ENCODE measurements at places on chromosomes 12 and 14.
A peak's percentile ranks its signal among the peaks of the same experiment; 100 is the strongest.

- peaks cover 6% of the 10 kb centered on the region for H3K36me3 ChIP-seq
- peaks cover 17% of the 10 kb centered on the region for H3K4me1 ChIP-seq
- no peak within 1 kb of the TSS for H3K27ac ChIP-seq
- peak; percentile 70 for DNase-seq
- peak within 1 kb of the TSS; percentile 82 for H3K4me3 ChIP-seq
- H3K27me3 ChIP-seq, result peaks cover 51% of the 10 kb centered on the region
These were observed at the start of gene LRP1 for GRCh38 chr12:57127726-57128518. LRP1 (plus strand) TSS chr12:57128483; CDS start chr12:57128965, 482 bp downstream.

DNA sequence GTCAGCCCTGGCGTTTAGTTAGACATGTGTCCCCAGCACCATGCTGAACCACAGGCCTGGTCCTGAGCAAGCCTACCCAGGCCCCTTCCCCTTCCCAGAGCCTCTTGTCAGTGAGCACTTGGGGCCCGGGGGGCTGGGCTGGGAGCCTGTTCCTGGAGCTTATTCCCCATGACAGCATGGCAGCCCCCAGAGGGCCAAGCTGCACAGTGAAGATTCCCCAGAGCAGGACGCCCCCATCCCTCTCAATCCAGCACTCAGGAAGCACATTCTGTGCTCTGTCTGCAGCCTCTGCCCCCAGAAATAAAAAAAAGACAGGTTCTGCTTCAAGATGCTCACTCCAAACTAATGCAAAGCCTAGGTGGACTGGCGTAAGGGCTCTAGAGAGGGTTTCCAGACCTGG, 117.3 kb downstream of the LGMN start:
- DNase-seq, result no peak
- H3K27ac ChIP-seq, result no peak overlapping the region
- H3K27me3 ChIP-seq, result peaks cover 11% of the 10 kb centered on the region

DNA sequence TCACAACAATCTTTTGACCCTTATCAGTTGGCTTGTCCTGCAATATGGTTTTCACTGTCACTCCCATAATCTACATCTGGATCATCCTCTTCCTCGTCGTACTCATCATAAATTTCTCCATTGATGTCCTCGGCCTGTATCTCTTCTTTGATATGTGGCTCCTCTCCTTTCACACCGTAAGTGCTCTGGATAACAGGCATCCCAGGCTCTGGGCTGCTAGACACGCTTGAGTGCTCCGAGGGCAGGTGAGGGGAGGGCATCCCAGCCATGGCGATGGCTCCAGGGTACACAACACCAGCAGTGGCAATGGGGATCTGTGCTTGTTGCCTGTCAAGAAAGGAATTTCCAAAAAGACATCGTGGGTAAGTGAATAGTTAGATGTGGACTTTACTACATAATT, 415.3 kb downstream of the SOX5 start:
- no peak overlapping the region for H3K27ac ChIP-seq
- no peak overlapping the region for H3K4me3 ChIP-seq
- no peaks in the 10 kb centered on the region for H3K4me1 ChIP-seq
- H3K27me3 ChIP-seq, result no peaks in the 10 kb centered on the region
- no peaks in the 10 kb centered on the region for H3K36me3 ChIP-seq
- DNase-seq, result no peak

- H3K36me3 ChIP-seq, result no peaks in the 10 kb centered on the region
- no peaks in the 10 kb centered on the region for H3K4me1 ChIP-seq
- H3K27me3 ChIP-seq, result no peaks in the 10 kb centered on the region
These were observed 571.5 kb upstream of the FBXO33 start for GRCh38 chr14:40003773-40004172.

GRCh38 chr14:94558842-94559241, 2.4 kb upstream of the SERPINA4 start:
- no peak for DNase-seq
- peaks cover 2% of the 10 kb centered on the region for H3K27me3 ChIP-seq
- no peak overlapping the region for H3K27ac ChIP-seq
- H3K4me3 ChIP-seq, result no peak overlapping the region

DNA sequence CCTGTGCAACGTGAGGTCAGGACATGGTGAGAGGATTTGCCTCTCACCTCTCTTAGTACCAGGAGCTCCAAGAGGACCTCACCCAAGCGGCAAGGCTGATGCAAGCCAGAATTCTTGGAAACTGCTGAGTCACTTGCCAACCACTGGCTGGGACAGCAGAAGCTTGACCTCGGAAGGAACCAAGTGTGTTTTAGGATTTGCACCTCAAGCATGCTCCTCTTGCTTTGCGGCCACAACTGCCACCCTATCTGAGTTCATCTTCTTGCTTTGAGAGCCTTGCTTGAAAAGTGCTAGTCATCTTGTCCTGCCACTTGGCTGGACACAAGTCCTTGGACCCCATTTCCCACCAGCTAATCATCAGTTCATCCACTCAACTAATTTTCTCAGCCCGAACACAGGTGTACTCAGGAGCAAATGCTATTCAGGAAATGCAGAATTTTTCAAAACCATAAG, 195.8 kb downstream of the SLC25A21 start:
- no peak for DNase-seq
- H3K36me3 ChIP-seq, result no peaks in the 10 kb centered on the region
- no peaks in the 10 kb centered on the region for H3K27me3 ChIP-seq
- no peak overlapping the region for H3K4me3 ChIP-seq
- no peaks in the 10 kb centered on the region for H3K4me1 ChIP-seq

- DNase-seq, result no peak
- no peak overlapping the region for H3K27ac ChIP-seq
- peaks cover 30% of the 10 kb centered on the region for H3K36me3 ChIP-seq
- H3K4me1 ChIP-seq, result peaks cover 5% of the 10 kb centered on the region
- no peak overlapping the region for H3K4me3 ChIP-seq
These were observed 79.0 kb downstream of the DCAF5 start for GRCh38 chr14:69073915-69074314.

- peaks cover 14% of the 10 kb centered on the region for H3K4me1 ChIP-seq
- no peak overlapping the region for H3K27ac ChIP-seq
- H3K27me3 ChIP-seq, result peaks cover 77% of the 10 kb centered on the region
- no peaks in the 10 kb centered on the region for H3K36me3 ChIP-seq
- no peak overlapping the region for H3K4me3 ChIP-seq
- DNase-seq, result no peak
These were observed 1.4 kb upstream of the SLC8A3 start for GRCh38 chr14:70190156-70190555.

Data from T-helper 2 cell treated with Interferon-gamma antibody and Interleukin-4, amounts not matched to agents 5 μg/mL and 100 μg/mL, for 36 hours (primary cell).